ENCODE measurements at places on chromosomes 11 and 22. TPM values are rescaled to one million over a fixed set of nuclear protein-coding genes. Genes with fewer than 3 reads are reported as not detected.

HORMAD2 gene
- total RNA-seq = not detected

DNA sequence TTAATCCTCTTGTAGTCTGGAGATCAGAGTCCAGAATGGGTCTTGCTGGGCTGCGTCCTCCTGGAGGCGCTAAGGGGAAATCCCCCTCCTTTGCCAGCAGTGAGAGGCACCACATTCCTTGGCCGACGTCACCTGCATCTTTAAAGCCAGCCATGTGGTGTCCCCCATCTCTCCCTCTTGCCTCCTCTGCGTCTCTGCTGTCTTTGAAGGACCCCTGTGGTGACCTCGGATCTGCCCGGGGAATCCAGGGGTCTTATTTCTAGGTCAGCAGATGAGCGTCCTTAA is 27.2 kb upstream of the PARVB start:
- DNase-seq = no peak

DNA sequence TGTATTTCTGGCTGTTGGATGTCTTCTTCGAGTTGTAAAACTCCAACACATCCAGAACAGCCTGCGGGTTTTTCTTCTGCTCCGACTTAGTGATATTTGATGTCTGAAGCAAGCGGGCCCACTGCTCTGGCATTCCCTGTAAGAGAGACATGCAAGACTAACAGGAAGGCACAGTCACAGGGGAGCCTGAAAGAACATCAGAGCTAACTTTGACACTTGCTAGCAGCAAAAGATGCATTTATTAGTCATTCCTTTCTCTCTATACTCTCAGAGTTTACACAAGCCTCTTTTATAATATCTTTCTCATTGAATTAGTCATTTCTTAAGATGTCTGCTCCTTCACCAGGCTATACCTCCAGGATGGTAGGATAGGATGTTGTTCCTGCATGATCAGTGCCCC is 77.8 kb upstream of the GDPD4 start:
- no peak for DNase-seq

GRCh38 chr22:49760280-49760629 is 67.4 kb downstream of the BRD1 start:
- no peak for DNase-seq

DNA sequence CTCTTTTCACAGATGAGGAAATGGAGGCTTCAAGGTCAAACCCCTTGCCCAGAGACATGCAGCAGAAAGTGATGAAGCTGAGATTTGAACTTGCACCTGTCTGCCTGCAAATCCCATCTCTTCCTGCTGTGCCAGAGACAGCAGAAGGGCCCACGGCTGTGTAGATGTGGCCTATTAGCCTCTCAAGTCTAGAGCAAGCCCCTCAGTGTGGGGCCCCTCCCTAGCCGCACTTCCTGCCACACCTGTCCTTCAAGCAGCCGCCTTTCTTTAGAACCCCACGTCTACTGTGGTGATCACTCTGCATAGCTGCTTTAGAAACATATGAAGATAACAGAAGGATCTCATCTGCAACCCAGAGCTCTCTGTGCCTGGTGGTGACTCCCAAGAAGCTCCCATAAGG is 41.2 kb upstream of the JAM3 start:
- no peak for DNase-seq

DNA sequence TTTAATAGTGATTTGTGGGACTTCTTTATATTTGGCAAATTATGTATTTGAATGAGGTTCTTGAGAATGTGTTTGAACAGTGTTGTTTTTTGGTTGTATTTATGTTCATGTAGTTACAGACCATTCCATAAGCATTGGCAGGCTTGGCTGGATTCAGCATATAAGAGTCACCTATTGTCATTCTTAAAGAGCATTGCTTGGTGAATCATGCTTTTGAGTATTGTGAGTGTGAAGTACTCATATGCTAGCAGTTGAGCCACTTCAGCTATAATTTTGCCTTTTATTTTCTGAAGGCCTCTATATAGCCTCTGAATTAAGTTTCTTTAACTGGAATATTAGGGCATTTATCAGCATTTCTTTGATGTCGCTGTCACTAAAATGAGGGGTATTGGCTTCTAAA is 110.0 kb upstream of the GAL start:
- no peak for DNase-seq

KCNK4 gene
- not detected for total RNA-seq

FOLR3 gene
- total RNA-seq = 0.59 TPM

DNA sequence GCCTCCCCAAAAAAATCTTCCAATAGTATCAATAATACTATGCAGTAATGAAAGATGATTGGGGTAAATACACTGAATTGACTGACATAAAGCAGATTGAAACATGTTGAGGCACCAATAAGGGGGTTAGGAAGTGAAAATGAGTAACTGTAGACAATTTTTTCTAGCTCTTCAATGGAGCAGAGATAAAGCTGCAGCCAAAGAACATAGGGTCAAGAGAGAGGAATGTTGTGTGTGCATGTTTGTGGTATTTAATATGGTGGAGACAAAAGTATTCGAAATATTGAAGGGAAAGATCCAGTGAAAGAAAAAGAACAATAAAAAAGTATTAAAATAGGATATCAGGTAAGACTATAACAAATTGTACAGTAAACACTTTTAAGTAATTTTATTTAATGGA is 450.0 kb upstream of the CCDC179 start:
- no peak for DNase-seq

- no peak for DNase-seq
Observed at GRCh38 chr11:1472180-1473005, 14.2 kb downstream of the MOB2 start.

DNA sequence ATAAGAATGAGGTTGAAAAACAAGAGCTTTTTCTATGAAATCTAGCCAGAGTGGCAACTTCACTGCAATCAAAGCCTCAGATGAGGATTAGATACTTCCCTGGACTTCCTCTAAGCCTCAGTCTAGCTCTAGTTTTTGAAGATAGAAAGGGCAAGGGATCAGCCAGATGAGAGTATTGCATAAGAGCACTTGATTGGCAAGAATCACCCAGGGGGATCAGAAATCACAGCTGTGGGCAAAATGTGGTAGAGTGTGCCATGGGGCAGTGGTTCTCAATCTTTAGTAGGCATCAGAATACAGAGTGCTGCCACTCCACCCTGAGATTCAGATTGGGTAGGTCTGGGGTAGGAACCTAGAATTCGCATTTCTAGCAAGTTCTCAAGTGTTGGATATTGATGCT is 82.4 kb downstream of the EXT2 start:
- DNase-seq = no peak

- no peak for DNase-seq
Observed at GRCh38 chr22:39480557-39480956, 21.5 kb upstream of the MIEF1 start.

KRTAP5-5 gene
- total RNA-seq = 1.5 TPM

- no peak for DNase-seq
Observed at GRCh38 chr22:26586556-26587325, 3.2 kb downstream of the TPST2 start.

- no peak for DNase-seq
Observed at GRCh38 chr22:49561338-49561737, 266.3 kb downstream of the BRD1 start.

PDGFD gene
- 39.4 TPM for total RNA-seq

Measured in skin of body (tissue), 3 donors.